ENCODE measurements at places on chromosomes 5 and 9.

DNA sequence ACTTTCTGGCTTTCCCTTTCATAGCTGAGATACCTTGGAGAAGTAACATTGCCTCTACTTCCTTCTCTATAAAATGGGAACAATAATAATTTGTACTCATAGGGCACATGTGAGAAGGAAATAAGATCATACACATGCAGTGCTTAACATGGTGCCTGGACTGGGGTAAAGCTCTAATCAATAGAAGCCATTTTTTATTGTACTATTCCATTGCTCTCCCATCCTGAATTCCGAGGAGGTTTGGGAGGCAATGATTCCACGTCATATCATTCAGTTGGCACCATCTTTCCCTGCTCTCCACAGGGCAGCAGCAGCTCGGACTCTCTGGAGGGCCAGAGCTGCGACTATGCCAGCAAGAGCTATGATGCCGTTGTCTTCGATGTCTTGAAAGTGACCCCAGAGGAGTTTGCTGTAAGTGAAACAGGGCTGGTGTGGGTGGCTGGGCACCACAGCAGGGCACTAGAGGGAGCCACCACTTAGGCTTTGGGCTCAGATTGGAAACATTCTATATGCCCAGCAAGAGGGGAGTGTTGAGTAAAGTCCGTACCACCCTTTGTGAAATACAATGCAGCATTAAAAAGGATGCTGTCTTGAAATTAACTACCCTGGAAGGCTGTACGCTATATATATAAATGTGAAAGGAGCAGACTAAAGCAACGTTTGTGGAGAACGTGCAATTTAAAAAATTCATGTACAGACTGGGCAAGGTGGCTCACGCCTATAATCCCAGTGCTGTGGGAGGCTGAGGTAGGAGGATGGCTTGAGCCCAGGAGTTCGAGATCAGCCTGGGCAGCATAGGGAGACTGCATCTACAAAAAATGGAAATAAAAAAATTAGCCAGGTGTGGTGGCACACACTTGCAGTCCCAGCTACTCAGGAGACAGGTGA lies 51.2 kb downstream of the RALGPS1 start:
- no peak for DNase-seq

DNA sequence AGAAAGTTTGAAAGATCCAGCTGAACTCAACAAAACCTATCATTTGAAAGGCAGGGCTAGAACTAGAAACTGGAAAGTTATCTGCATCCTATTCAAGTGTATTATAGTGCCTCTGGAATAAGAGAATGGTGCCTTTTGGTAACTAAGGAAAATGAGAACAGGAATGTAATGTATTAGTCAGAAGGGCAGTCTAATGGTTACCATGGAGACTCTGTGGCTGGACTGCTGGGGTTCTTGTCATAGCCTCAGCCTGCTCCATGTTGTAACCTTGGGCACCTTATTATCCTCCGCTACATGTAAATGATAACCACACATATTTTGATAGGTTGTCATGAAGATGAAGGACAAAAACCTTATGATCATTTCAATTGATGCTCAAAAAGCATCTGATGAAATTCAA lies 24.6 kb upstream of the IFNB1 start:
- DNase-seq, result no peak

- DNase-seq, result no peak
Measured at GRCh38 chr9:110900917-110901316, 137.4 kb downstream of the LPAR1 start.

DNA sequence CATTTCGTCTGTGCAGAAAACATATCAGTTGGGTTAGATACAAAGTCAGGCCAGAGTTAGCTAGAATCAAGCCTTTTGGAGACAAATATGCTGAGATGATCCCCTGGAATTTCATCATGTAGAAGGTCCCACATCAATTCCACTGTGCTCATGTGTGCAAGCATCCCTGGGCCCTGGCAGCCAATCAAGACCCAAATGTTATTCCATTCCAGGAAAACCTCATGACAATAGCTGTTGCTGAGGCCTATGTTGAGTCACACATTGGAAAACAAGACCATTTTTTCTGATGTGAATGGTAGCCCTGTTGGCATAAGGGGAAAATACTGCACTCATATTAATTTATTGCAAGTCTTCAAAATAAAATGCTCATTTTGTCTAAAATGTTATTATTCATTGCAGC lies 11.5 kb downstream of the SPOCK1 start:
- no peak for DNase-seq

DNA sequence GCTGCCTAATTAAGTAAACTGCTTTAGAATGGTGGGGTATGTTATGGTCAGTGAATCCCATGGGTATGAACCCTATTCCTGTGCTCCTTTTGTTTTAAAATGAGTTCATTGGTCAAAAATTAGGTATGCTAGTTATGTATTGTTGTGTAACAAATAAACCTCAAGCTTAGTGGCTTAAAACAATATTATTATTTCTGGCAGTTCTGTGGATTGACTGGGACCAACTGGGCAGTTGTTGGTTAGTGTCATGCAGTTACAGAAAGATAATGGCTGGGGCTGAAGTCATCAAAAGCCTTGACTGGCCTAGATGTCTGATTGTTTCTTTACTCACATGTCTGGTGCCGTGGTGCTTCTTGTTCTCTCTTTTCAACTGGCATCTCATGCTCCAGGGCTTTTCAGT lies 8.9 kb upstream of the PTAR1 start:
- no peak for DNase-seq

DNA sequence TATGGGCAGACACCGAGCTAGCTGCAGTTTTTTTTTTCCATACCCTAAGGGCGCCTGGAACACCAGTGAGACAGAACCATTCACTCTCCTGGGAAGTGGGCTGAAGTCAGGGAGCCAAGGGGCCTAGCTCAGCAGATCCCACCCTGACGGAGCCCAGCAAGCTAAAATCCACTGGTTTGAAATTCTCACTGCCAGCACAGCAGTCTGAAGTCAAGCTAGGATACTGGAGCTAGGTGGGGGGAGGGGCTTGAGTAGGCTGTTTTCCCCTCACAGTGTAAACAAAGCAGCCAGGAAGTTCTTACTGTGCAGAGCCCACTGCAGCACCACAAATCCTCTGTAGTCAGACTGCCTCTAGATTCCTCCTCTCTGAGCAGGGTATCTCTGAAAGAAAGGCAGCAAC lies 151.7 kb upstream of the HCN1 start:
- no peak for DNase-seq

DNA sequence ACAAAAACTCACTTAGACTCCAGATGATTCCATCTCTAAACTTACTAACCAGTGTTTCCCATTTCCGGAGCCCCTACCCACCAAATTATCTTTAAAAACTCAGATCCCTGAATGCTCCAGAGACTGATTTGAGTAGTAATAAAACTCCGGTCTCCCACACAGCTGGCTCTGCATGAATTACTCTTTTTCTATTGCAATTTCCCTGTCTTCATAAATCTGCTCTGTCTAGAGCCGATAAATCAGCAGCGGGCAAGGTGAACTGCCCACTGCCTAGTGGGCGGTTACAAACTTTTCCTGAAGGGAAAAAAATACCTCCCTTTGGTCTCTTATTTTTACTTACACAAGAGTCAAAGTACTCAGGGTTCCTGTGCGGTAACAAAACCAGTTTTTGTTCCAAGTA lies 624.4 kb upstream of the RORB start:
- no peak for DNase-seq

- no peak for DNase-seq
Measured at GRCh38 chr9:27659001-27659400, 85.7 kb upstream of the C9orf72 start.

DNA sequence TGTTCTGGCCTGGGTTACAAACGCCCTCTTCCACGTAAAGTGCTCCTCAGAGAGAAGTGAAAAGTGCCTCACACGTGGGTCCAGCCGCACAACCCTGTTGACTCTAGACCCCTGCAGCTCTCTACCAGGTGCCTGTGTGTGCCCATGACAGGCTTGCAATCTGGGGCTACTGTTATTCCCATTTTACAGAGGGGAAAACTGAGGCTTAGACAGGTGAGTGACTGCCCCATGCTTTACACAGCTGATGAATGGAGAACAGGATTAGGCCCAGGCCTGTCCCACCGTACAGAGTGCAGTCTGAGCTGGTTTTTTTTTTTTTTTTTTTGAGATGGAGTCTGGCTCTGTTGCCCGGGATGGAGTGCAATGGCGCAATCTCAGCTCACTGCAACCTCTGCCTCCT lies 6.2 kb upstream of the INPP5E start:
- DNase-seq, result no peak

- DNase-seq, result no peak
Measured at GRCh38 chr9:18632632-18633403, 158.9 kb downstream of the ADAMTSL1 start.

GRCh38 chr5:31935496-31936369 lies 238.4 kb downstream of the GOLPH3 start:
- no peak for DNase-seq

DNA sequence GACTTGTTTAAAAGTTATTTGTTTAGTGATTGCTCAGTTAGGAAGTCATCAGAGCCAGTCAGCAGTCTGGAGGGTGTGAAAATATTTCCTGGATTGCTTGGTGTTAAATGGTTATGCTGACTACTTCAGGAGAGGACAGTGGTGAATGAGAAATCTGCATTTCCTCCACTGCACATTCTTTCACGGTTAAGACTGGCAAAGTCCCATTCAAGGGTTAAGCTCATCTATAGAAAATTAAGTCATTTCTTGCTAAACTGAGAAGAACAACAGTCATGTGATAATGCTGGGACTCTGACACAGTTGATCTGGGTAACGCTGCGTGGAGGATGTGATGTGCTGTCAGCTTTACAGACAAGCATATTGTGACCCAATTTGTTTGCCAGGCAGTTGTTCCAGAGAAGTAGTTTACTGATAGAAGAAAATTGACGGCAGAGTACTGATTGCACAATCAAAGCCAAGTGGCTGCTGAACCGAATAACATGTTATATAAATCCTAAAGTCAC lies 80.4 kb downstream of the GRAMD2B start:
- DNase-seq, result no peak

DNA sequence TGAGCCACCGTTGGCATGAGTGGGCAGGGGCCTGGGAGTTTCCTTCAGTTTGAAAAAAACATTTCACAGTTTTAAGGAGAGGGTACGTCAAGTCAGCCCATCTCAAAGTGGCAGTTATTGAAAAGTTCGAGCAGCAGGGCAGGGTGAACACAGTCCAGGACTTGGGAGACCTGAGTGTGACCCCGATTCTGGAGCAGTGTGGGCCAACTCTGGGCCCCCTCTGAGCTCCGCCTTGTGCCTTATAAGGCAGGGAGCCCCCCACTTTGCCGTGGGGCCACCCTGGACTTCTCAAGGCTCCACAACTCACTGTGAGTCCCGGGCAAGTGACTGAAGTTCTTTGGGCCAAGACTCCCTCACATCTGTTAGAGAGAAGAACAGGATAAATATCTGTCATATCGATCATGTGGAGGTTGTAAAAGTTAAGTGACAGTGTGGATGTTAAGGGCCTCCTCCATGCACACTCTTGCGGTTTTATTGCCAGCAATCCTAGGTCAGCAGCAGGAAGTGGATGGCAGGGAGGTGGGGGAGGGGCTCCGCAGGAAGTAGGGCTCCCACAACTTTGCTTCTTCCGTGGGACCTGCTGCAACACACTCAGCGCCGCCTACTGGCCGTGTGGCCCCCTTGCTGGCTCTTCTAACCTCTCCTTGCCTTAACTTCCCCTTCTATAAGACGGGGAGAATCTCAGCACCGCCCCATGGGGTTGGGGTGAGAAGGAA lies 38.4 kb downstream of the HRH2 start:
- no peak for DNase-seq

DNA sequence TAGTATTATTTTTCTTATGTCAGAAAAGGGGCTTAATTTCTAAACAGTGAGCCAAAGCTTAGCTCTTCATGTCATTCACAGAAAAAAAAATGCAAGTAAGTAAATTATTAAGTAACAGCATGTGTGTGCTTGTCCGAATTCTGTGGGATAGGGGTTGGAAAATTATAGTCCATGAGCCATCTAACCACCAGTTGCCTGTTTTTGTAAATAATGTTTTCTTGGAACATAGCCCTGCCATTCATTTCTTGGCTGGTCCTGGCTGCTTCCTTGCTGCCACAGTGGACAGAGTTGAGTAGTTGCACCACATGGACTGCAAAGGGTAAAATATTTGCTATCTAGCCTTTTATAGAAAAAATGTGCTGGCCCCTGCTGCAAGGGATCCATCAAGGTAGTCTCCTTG lies 513.7 kb upstream of the WWC1 start:
- no peak for DNase-seq

- DNase-seq, result no peak
Measured at GRCh38 chr5:90982576-90982975, 400.5 kb downstream of the ARRDC3 start.

GRCh38 chr9:19156026-19156474 lies 28.8 kb upstream of the PLIN2 start:
- no peak for DNase-seq

GRCh38 chr5:44390351-44390750 lies 1.1 kb upstream of the FGF10 start:
- DNase-seq, result no peak
